ENCODE measurements at places on chromosomes 5 and 9.
A peak's percentile ranks its signal among the peaks of the same experiment; 100 is the strongest.

- H3K4me3 ChIP-seq, result no peak overlapping the region
- H3K4me1 ChIP-seq, result peaks cover 3% of the 10 kb centered on the region
- H3K36me3 ChIP-seq, result no peaks in the 10 kb centered on the region
- H3K27me3 ChIP-seq, result peaks cover 10% of the 10 kb centered on the region
- DNase-seq, result no peak
These were observed 31.2 kb downstream of the PTPN3 start for GRCh38 chr9:109466623-109467590.

GRCh38 chr9:625613-626012, 215.9 kb upstream of the DMRT1 start:
- no peaks in the 10 kb centered on the region for H3K27me3 ChIP-seq
- no peak for DNase-seq
- H3K4me1 ChIP-seq, result peaks cover 2% of the 10 kb centered on the region
- peak overlapping the region; percentile 16 for H3K4me3 ChIP-seq
- no peak overlapping the region for H3K27ac ChIP-seq
- H3K36me3 ChIP-seq, result no peaks in the 10 kb centered on the region

DNA sequence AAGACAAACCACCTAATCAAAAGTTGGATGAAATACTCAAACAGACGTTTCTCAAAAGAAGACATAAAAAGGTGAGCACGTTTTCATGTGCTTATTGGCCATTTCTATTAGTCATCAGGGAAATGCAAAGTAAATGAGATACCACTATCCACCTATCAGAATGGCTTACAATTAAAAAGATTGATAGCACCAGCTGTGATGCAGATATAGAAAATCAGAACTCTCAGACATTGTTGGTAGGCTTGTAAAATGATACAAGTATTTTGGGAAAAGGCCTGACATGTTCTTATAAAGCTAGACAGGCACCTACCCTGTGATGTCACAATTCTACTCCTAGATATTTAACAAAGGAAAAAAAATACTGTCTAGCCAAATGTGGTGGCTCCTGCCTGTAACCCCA, 44.0 kb upstream of the SLC30A5 start:
- H3K4me1 ChIP-seq, result no peaks in the 10 kb centered on the region
- no peaks in the 10 kb centered on the region for H3K27me3 ChIP-seq
- H3K4me3 ChIP-seq, result no peak overlapping the region
- DNase-seq, result no peak
- H3K27ac ChIP-seq, result no peak overlapping the region
- no peaks in the 10 kb centered on the region for H3K36me3 ChIP-seq

GRCh38 chr9:128771094-128771721, 519 bp downstream of the ZER1 start:
- peaks cover 14% of the 10 kb centered on the region for H3K4me1 ChIP-seq
- no peaks in the 10 kb centered on the region for H3K27me3 ChIP-seq
- peak overlapping the region; percentile 90 for H3K4me3 ChIP-seq
- peaks cover 12% of the 10 kb centered on the region for H3K36me3 ChIP-seq
- DNase-seq, result peak; percentile 59
- H3K27ac ChIP-seq, result peak overlapping the region; percentile 74

GRCh38 chr5:15594977-15595568, 95.1 kb downstream of the FBXL7 start:
- peak; percentile 18 for DNase-seq
- H3K27me3 ChIP-seq, result no peaks in the 10 kb centered on the region
- H3K4me1 ChIP-seq, result no peaks in the 10 kb centered on the region

DNA sequence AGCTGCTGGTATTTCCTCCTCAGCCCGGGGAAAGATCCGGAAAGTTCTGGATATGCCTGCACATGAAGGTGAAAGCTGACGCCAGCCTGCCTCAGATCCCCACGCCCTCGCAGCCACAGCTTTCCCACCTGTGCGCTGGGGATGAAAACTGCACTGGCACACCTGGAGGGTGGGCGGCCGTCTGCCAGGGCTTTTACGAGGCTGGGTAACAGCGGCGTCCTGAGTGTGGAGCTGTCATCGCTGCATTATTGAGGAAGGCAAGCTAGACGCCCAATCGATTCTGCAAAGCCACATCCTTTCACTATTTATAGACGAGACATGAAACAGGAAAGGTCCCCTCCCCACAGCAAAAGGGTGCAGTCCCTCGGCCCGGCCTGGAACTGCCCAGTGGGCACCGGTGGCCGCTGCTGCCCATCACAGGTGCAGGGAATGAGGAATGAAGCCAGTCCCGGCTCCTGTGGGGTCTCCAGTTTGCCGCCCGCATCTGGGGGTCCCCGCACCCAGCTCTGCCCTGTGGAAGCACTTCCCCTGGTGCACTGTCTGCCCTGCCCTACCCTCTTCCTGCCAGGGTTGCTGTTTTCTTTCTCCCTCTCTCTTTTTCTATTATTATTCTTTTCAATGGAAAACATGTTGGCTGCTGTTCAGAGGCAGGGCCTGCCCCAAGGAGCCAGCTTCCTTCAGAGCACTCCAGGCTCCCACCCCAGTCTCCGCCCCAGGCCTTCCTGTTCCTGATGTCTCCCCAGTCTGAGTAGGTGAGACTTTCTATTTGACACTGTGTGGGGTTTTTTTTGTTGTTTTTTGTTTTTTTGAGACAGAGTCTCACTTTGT, 7.0 kb downstream of the NOTCH1 start:
- H3K36me3 ChIP-seq, result no peaks in the 10 kb centered on the region
- DNase-seq, result no peak
- no peaks in the 10 kb centered on the region for H3K27me3 ChIP-seq
- peaks cover 28% of the 10 kb centered on the region for H3K4me1 ChIP-seq

- no peak overlapping the region for H3K4me3 ChIP-seq
- H3K36me3 ChIP-seq, result no peaks in the 10 kb centered on the region
- DNase-seq, result peak; percentile 8
- peak overlapping the region; percentile 38 for H3K27ac ChIP-seq
These were observed 82.9 kb upstream of the ALDH1B1 start for GRCh38 chr9:38309324-38310195.

DNA sequence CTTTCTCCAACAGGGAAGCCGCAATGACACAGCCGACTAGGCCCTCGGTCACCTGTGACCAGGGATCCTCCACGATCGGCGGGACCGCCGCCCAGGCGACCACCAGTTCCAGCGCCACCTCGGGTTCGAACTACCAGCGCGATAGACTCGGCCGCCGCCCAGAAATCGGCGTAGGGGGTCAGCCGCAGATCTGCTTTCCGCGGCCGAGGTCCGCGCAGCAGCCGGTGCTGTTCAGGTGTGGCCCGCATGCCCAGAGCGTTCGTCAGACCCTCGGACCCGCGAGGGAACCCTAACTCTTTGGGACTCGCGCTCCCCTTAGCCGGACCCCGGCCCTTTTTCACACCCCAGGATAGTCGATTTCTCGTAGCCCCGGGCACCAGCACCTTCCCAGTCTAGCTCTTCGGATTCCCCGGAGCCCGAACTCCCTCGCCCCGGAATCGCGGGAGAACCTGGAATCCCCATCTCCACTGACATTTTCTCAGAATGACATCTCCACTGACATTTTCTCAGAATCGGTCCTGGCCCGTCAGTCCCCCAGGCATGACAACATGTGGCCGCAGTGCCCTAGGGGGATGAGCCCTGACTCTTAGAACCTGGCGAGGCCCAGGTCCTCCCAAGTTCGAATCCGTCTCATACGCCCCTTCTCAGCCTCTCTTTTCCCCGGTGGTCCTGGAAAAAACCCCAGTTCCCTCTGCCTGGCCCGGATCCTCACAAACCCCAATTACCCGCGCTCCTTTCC, 428 bp downstream of the C5orf52 start:
- no peaks in the 10 kb centered on the region for H3K36me3 ChIP-seq
- no peak overlapping the region for H3K4me3 ChIP-seq
- no peak overlapping the region for H3K27ac ChIP-seq

DNA sequence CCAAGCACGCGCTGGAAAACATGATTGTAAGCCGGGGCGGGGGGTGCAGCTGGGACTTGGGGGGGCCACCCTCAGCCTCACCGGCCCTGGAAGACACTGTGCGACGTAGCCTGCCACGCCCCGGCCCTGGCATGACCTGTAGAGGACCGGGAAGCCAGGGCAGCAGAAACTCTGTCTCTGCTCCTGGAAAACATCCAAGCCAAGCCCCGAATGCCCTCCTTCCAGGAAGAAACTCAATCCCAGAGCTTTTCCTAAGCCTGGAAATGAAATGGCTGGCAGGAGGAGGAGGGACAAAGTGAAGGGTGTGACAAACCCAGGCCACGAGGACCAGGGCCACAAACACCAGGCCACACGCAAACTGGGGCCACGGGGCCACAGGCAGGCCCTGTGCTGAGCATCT, 55.4 kb downstream of the KCNT1 start:
- no peaks in the 10 kb centered on the region for H3K36me3 ChIP-seq
- no peaks in the 10 kb centered on the region for H3K27me3 ChIP-seq
- no peak for DNase-seq
- no peak overlapping the region for H3K4me3 ChIP-seq
- no peak overlapping the region for H3K27ac ChIP-seq

DNA sequence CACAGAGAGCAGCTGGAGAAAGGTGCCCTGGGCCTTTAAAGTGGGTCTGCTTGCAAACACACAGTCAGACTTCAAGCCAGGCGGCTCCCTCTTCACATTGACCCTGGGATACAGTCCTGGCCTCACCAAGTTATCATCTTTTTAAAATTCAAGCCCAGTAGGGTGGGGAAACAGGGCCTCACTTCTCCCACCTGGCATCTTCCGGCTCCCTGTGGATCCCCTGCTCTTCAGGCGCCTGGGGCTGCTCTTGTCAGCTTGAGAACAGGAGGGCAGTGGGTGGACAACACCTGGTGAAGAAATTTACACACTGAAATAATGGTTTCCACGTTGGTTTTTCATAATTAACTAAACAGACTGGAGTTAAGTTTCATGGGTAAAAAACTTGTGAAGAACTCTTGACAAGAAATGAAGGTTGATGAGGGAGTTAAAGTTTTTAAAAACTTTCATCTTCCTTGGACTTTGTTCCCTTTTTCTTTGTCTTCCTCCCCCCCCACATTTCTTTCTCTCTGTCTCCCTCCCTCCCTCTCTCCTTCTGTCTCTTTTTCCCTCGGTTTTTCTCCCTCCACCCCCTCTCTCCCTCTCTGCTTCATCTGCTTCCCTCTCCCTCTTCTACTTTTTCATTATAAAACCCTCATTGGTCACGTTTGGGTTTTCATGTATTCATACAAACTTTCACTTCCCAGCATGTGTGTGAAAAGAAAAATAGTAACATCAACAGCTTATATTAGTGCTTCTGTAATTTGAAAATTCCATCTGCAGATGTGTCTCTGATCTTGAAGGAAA, 219.6 kb downstream of the DMRT2 start:
- no peaks in the 10 kb centered on the region for H3K27me3 ChIP-seq
- H3K4me3 ChIP-seq, result no peak overlapping the region
- DNase-seq, result no peak
- H3K4me1 ChIP-seq, result no peaks in the 10 kb centered on the region

DNA sequence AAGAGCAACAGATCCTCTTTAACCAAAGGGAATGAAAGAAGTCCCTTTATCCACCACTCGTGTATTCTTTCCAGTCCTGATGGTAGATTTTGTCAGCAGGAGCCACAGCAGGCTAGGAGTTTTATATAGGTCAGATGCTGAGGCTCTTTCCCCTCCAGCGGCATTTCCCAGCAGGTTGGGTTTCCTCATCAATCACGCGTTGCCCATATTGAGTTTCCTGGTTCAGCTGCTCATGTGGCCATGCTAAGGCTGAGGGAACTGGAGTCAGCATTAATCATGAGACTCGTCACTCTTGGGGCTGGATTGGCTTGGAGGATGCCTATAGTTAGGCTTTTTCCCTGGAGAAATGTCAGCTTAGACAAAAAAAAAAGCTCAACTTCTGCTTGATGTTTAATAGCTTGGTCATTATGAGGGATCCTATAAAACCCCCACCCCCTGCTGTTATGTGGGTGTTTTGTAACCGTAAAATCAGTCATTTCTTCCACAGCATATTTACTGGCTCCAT, 193.4 kb upstream of the GAS1 start:
- H3K27me3 ChIP-seq, result no peaks in the 10 kb centered on the region
- no peaks in the 10 kb centered on the region for H3K36me3 ChIP-seq
- no peak overlapping the region for H3K4me3 ChIP-seq
- no peak overlapping the region for H3K27ac ChIP-seq

- H3K27ac ChIP-seq, result no peak overlapping the region
- DNase-seq, result no peak
- no peak overlapping the region for H3K4me3 ChIP-seq
- H3K4me1 ChIP-seq, result peaks cover under 1% of the 10 kb centered on the region
- H3K36me3 ChIP-seq, result peaks cover 21% of the 10 kb centered on the region
These were observed 106.1 kb downstream of the GALNT10 start for GRCh38 chr5:154296525-154297159.

- no peak for DNase-seq
- no peak overlapping the region for H3K27ac ChIP-seq
- no peaks in the 10 kb centered on the region for H3K27me3 ChIP-seq
- no peak overlapping the region for H3K4me3 ChIP-seq
- H3K36me3 ChIP-seq, result no peaks in the 10 kb centered on the region
- no peaks in the 10 kb centered on the region for H3K4me1 ChIP-seq
These were observed 134.5 kb downstream of the ALDH1A1 start for GRCh38 chr9:72818385-72818784.

DNA sequence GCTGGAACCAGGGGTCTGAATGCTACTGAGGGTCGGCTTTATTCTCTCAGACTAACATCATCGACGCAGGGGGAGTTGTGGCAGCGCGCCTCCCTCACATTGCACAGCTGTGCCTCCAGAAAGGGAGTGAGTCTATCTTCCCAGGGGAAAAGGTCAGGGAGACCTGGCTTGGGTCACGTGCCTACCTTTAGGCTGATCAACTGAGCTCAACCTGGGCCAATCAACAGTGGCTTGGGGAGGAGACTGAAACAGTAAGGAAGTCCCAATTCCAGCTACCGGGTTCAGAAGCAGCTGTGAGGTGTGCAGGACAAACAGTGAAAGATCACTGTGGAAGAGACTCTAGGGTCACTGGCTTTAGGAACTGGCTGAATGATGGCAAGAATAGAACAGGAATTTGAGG, 14.3 kb downstream of the SNX30 start:
- H3K27ac ChIP-seq, result no peak overlapping the region
- peaks cover 2% of the 10 kb centered on the region for H3K4me1 ChIP-seq
- no peaks in the 10 kb centered on the region for H3K27me3 ChIP-seq
- H3K4me3 ChIP-seq, result no peak overlapping the region

- H3K27ac ChIP-seq, result no peak overlapping the region
- peaks cover 4% of the 10 kb centered on the region for H3K4me1 ChIP-seq
- no peak overlapping the region for H3K4me3 ChIP-seq
- no peaks in the 10 kb centered on the region for H3K27me3 ChIP-seq
These were observed 191.0 kb downstream of the GLIS3 start for GRCh38 chr9:4108754-4109465.

DNA sequence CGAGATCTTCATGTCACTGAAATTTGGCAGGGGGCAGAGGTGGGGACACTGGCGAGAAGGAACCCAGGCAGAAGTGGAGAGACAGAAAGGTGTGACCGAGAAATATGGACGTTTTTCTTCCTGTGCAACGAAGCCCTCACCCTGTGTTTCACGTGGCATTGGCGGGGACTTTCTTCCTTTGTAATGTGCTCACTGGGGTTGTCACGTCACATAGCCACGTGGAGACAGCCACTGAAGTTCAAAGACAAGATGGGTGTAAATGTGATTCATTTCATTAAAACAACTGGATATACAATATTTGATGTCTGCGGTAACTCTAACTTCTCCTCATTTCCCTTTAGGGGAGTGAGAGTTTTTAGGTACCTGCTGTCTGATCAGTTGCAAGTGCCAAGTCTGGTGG, 225.7 kb downstream of the FSTL4 start:
- no peak for DNase-seq
- H3K27ac ChIP-seq, result no peak overlapping the region
- H3K4me3 ChIP-seq, result no peak overlapping the region
- H3K27me3 ChIP-seq, result peaks cover 26% of the 10 kb centered on the region
- no peaks in the 10 kb centered on the region for H3K4me1 ChIP-seq
